ENCODE measurements at places on chromosomes 12 and 14.

DNA sequence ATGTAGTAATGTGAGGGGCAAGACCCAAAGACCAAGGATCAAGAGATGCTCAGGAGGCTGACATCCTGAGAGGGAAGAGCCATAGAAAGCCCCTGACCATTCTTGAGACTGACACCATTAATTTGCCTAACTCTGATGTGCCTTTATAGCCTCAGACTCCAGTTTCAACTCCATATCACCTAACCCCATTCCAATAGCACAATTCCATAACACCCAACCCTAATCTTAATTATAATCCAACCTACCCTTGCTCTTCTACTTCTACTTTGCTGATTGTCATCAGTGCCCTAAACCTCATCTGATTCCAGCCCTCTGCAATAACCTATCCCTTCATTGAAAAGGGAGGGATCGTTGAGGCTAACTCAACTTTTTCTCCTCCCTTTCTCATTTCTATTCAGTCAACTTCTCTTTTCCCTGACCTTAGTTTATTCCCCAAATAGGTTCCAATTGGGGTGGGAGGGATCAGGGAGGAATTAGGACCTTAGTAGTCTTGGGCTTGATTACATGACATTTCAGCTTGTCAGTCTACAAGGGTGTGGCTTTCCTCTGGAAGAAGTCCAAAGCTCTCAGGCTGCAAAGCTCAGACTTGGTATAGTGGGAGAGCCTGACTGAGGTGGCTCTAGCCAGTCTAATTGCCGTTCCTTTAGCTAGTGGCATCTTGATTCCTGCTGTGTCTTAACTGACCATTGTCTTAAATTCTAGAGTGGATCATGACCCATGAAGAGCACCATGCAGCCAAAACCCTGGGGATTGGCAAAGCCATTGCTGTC, 3.1 kb downstream of the PFKM start:
- DNase-seq, result no peak

GRCh38 chr12:71438670-71439361, 782 bp upstream of the LGR5 start:
- DNase-seq, result peak; percentile 72

DNA sequence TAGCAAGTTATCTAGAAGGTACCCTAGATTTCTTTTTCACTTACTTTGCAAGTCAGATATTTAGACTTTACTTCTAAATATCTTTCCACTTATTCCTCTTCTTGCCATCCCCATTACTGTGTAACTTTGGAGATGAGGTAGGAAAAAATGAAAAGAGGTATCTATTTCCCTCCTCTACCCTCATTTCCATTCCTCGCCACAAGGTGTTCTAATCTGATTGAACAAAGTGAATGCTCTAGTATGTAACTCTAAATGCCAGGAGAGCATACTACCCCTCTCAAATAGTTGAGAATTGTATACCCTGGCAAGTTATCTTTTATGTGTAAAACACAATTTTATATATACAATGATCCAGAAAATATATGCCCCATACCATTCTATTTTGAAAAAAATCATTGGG, 1.7 kb upstream of the LDHB start:
- DNase-seq, result no peak

DNA sequence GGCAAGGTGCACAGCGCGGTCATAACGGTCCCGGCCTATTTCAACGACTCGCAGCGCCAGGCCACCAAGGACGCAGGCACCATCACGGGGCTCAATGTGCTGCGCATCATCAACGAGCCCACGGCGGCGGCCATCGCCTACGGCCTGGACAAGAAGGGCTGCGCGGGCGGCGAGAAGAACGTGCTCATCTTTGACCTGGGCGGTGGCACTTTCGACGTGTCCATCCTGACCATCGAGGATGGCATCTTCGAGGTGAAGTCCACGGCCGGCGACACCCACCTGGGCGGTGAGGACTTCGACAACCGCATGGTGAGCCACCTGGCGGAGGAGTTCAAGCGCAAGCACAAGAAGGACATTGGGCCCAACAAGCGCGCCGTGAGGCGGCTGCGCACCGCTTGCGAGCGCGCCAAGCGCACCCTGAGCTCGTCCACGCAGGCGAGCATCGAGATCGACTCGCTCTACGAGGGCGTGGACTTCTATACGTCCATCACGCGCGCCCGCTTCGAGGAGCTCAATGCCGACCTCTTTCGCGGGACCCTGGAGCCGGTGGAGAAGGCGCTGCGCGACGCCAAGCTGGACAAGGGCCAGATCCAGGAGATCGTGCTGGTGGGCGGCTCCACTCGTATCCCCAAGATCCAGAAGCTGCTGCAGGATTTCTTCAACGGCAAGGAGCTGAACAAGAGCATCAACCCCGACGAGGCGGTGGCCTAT, 875 bp downstream of the HSPA2 start:
- DNase-seq, result peak; percentile 49

GRCh38 chr12:212715-213526, 1.0 kb downstream of the SLC6A12 start:
- DNase-seq, result no peak

DNA sequence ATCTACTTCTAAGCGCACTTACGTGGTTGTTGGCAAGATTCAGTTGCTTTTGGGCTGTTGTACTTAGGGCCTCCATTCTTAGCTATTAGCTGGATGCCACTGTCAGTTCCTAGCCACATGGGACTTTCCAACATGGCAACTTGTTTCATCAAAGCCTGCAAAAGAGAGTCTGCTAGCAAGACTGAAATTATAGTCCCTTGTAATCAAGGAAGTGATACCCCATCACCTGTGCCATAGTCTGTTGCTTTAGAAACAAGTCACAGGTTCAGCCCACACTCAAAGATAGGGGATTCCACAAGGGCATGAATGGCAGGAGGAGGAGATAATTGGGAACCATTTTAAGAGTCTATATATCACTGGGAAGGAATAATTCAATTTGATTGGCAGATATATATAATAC, 27.1 kb upstream of the SLC17A8 start:
- no peak for DNase-seq

DNA sequence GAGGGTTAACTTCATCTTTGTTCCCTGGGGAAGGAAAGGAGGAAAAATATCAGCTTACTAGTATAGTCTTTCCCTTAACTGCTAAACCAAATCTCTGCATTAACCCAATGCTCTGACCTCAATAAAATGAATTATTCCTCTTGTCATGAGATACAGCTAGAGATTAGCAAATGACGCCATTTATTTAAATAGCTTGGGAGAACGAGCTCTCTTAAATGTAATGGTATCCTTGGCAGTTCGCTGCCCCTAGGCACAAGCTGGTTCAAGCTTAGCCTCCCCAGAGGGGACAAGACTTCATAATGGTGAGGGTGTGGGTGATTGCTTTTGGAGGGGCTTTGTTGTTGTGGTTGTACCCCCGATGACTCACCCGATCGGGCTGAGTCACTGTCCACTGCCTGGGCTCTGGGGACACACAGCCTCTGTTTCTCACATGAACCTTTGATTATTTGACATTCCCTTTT, 19.6 kb downstream of the FNTB start:
- no peak for DNase-seq

Data from islet precursor cell (in vitro differentiated cells).